ENCODE measurements at places on chromosomes 7 and 10.

- DNase-seq: no peak
Measured at GRCh38 chr10:63110940-63111339, 22.2 kb upstream of the NRBF2 start.

GRCh38 chr7:134042307-134042706, 84.8 kb upstream of the LRGUK start:
- no peak for DNase-seq

GRCh38 chr7:84092207-84092606, 102.4 kb downstream of the SEMA3A start:
- no peak for DNase-seq

- no peak for DNase-seq
Measured at GRCh38 chr7:114341648-114342047, 73.0 kb upstream of the FOXP2 start.

GRCh38 chr7:2641406-2642393, 9.9 kb downstream of the TTYH3 start:
- DNase-seq: no peak

- DNase-seq: no peak
Measured at GRCh38 chr10:58993480-58994221, 182.8 kb upstream of the PHYHIPL start.

DNA sequence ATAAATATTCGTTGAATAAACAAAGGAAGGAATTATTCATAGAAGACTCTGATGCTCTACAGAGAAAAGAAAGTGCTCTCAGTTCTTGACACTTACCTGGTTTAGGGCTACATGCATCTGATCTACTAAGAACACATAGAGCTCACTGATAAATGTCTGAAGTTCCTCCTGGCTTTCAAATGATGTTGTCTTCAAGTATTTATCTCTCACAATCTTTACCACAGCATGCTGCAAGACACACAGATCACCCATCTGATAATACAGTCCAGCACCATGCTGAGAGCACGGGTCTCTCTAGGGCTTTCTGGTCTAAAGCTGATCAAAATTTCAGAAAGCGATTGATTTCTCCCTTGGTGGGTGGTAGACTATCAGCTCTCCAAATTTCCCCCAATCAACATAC, 44.5 kb upstream of the MRPS16 start:
- DNase-seq: no peak

GRCh38 chr7:11127988-11128387, 154.3 kb downstream of the PHF14 start:
- DNase-seq: no peak

DNA sequence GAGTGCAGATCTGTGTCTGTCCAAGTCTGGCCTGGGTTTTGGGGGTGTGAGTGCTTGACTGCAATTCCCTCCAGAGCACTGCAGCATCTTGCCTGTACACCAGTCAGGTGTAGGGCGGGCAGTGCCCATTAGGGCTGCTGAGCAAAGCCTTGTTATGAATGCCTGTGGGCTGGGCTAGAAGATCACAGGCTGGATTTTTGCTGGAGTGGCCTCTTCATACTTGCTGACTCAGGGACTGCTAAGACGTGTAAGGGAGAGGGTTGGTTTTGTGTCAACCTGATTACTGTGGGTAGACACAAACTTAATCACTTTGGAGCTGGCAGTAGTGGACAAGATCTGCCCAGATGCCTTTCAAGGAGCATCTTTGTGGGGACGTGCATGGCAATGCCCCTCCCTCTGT, 29.6 kb downstream of the DMBT1 start:
- no peak for DNase-seq

Data from stimulated activated CD4-positive, alpha-beta T cell treated with anti-CD3 and anti-CD28 coated beads, TNF-alpha, amount 100 ng/mL, for 48 hours (primary cell).